ENCODE measurements at places on chromosomes 7 and 10.

- no peak for DNase-seq
Observed at GRCh38 chr10:59397961-59398360, 35.6 kb upstream of the FAM13C start.

GRCh38 chr7:89042940-89043339, 247.4 kb upstream of the TEX47 start:
- DNase-seq: peak; percentile 18

DNA sequence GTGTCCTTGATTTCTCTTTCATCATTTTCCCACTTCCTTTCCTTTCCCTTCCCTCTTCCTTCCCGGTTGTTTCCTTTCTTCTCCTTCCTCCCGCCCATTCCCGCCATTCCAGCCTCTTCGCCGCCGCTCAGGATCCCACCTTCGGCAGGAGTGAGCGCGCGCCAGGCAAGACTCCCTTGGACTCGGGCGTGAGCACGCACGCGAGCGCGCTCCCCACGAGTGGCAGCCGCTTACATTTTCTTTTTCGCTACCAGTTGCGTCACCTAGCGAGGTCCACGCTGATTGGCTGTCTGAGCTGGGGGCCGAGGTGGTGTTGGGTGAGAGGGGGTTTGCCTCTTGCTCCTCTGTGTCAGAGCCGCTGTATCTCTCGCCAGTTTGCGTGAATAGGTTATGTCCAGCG, 11.8 kb downstream of the ZAN start:
- no peak for DNase-seq

DNA sequence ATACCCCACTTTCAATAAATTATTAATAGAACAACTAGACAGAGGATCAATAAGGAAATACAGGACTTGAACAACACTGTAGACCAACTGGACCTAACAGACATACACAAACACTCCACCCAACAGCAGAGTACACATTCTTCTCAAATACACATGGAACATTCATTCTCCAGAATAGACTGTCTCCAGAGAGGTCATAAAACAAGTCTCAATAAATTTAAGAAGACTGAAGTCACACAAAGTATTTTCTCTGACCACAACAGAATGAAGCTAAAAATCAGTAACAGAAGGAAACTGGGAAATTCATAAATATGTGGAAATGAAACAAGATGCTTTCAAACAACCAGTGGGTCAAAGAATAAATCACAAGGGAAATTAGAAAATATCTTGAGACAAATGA, 119.8 kb downstream of the SMURF1 start:
- DNase-seq: no peak

- DNase-seq: no peak
Observed at GRCh38 chr7:2603044-2603965, 28.5 kb upstream of the TTYH3 start.

GRCh38 chr10:34464591-34464990, 350.5 kb downstream of the PARD3 start:
- DNase-seq: no peak

GRCh38 chr7:1529383-1530116, 952 bp upstream of the MAFK start:
- DNase-seq: no peak

GRCh38 chr10:124734311-124735166, 9.6 kb downstream of the FAM53B start:
- DNase-seq: no peak
